Ovary (tissue), 10 donors: ENCODE measurements at places on chromosomes 12 and 14.

GRCh38 chr12:108856428-108857157, 790 bp downstream of the SSH1 start:
- peak; percentile 63 for DNase-seq

GRCh38 chr12:120048263-120048662, 59.2 kb downstream of the BICDL1 start:
- DNase-seq = no peak

- no peak for DNase-seq
These were observed 249.3 kb downstream of the FUT8 start for GRCh38 chr14:65661865-65662264.

- DNase-seq = peak; percentile 39
These were observed 23.6 kb downstream of the RASSF3 start for GRCh38 chr12:64633940-64634337.

DNA sequence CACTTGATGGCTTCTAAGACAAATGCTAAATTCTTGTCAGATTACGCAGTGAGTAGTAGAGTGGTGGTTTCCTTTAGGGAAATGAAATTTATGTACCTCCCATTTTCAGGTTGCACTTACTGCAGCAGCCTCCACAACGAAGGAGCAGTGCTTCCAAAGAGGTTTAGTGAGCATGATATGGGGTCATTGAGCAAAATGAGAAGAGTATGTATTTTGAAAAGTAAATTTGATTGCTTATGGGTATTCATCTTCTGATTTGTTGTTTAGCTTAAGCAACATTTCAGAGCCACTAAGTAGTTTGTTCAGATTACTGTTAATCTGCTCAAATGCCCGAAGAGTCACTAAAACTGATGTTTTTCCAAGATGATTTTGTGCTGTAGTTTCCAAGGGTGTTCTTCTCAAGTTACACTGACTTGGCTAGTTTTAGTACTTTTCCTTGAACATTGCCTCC, 493.6 kb downstream of the PCNX1 start:
- DNase-seq = no peak

DNA sequence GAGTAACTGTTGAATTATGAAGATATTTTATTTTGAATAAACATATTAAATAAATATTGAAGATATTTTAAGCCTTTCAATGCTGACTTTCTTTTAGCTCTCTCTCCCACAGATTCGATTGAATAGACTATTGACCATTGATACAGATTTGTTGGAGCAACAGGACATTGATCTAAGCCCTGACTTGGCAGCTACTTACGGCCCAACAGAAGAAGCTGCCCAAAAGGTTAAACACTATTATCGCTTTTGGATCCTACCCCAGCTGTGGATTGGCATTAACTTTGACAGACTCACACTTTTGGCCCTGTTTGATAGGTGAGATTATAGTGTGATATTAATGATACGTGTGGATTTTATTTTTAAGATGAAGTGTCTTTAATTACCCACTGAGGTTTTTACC, 105.6 kb downstream of the PCNX1 start:
- no peak for DNase-seq

GRCh38 chr12:45178771-45179170, 37.1 kb upstream of the ANO6 start:
- DNase-seq = no peak

GRCh38 chr12:124558313-124558712, 9.1 kb downstream of the NCOR2 start:
- DNase-seq = no peak

DNA sequence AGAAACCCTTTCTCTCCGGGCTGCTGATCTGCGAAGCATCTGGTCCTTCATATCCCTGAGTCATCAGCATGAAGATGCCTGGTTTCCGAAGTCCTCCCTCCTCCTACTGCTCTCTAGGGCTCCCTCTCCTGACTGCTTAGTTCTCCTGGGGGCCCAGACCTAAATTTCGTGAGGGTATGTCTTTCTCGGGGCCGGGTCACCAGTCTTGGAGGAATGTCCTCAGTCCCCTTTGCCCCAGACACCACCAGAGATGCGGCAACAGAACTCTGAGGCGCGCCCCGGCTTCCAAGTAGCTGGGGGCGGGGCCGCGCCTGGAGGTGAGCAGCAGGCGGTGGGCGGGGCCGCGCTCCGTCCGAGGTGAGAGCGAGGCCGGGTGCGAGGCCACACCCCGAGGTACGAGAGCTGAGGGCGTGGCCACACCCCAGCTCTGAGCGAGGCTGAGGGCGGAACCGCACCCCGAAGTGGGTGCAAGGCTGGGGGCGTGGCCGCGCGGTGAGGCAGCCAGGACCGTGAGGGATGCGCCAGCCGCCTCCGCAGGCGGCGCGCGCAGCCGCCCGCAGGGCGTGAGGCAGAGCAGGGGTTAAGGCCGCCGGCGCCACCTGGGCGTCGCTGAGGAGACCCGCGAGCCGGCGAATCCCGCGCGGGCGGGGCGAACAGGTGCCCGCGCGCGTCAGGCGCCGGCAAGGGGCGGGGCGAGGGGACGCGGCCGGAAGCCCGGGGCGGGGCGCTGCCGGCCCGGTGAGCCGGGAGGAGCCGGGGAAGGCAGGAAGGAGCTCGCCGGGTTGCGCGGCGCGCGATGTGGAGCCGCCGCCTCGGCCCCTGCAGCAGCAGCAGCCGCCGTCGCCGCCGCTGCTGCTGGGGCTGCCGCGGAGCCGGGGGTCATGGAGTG, at the start of gene BICDL1:
Gene BICDL1, plus strand, starts transcription at position 765 of the 889 bp plus-strand sequence. CDS start 633 bp downstream, outside the sequence.
- DNase-seq = peak; percentile 60

- peak; percentile 38 for DNase-seq
These were observed 33.8 kb downstream of the FBRSL1 start for GRCh38 chr12:132523576-132524331.

GRCh38 chr14:49882826-49883694, 9.8 kb upstream of the ARF6 start:
- no peak for DNase-seq

DNA sequence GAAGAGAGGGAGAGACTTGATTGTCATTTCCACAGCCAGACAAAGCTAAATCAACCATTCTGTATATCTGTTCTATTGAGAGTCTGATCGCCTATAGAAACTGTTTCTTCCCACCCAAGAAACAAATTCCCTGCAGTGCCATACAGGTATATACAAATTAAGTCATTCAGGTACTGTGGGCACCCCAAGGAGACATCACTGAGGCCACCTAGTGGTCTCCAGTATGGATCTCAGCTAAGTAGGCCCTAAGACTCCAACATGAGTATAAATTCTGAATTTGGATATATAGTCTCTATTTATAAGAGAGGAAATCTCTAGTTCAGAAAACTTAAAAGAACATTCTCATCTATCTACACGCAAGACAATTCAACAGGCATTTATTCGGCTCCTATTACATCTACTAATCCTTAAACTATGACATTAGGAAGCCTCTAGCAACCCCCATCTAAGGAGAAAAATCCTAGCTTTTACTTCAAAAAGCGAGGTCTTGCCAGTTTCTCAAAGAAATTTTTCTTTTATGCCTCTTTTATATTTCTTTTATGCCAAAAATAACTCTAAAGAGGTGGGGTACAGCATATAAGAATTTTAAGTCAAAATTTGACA, 62.6 kb downstream of the DCAF5 start:
- DNase-seq = no peak

DNA sequence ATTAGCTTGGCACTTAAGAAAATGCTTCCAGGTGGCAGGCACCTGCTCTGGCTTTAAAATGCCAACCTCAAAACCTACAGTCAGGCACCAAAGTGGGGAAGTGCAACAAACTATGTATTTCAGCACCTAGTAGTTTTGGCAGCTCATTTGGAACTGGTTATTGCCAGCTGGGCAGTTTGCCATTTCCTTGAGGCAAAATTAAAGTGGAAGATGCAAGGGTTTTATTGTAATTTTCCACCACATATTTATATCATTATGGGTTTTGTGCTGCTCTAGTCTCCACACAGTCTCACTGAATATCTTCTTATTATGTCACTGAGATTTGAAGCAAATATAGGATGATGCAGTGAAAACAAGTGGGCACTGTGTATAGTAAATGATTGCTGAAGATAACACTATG, 117.0 kb downstream of the PRKD1 start:
- no peak for DNase-seq

DNA sequence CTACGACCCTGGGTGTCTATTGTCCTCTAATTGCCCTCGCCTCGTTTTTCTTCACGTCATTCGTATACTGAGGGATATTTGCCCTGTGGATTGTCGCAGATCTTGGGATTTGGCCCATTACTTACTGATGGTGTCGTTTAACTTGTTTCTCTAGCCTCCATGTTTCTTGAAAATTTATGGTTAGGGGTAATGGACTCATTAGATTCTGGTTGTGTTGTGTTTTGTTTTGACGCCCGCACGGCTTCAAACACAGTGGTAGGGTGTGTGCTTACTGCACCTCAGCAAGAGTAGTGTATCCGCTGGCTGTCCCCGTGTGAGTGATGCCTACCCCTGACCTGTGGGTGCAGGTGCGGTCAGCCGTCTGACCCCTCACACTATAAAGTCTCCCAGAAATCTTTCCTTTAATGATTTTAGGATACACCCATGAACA, 874 bp upstream of the RNU6-8 start:
- DNase-seq = peak; percentile 37

GRCh38 chr14:21102521-21103410, 1.9 kb downstream of the TMEM253 start:
- no peak for DNase-seq

GRCh38 chr14:68665792-68666204, 127.1 kb downstream of the ZFP36L1 start:
- no peak for DNase-seq

- DNase-seq = no peak
These were observed 12.9 kb downstream of the BMP4 start for GRCh38 chr14:53943751-53944083.

DNA sequence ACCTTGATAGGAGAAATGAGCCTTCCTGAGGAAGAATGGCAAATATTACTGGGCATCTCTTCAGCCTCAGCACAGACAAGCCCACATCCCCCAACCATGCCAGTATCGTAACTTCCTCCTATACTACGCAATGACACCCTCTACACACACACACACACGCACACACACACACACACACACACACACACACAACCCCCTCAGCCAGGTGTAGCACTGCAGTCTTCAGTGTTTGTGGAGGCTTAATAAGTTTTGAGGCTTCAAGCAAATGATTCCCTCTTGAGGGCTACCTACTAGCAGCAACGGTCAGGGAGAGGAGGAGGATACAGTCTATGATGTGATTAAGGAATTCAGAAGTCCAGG, 1.6 kb downstream of the DGKA start:
- no peak for DNase-seq

- no peak for DNase-seq
These were observed at the start of gene KCNA1 for GRCh38 chr12:4909734-4910501. TSS of gene KCNA1 (plus strand) at chr12:4909905. CDS start at chr12:4911379, 1,474 bp downstream.

DNA sequence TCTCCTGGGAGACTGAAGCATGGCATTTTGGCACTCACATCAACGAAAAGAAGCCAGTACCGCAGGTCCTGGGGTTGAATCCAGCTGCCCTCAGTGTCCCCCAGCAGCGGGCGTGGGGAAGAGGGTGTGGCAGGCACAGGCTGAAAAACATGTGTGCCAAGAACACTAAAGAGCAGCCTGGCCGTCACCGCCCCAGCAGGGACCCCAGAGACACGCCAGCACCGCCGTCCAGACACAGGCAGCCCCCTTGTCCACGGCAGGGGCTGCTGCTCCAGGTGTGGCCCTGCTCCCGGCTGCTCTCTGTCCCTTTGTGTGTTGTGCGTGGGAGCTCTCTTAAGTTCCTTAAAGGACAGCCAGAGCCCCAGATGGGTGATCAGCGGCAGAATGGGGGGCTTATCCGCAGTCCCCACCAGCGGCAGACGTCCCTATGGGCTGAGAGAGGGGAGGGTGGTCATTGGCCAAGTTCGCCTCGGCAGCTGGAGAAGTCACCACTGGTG, 556 bp downstream of the PHETA1 start:
- DNase-seq = peak; percentile 52

DNA sequence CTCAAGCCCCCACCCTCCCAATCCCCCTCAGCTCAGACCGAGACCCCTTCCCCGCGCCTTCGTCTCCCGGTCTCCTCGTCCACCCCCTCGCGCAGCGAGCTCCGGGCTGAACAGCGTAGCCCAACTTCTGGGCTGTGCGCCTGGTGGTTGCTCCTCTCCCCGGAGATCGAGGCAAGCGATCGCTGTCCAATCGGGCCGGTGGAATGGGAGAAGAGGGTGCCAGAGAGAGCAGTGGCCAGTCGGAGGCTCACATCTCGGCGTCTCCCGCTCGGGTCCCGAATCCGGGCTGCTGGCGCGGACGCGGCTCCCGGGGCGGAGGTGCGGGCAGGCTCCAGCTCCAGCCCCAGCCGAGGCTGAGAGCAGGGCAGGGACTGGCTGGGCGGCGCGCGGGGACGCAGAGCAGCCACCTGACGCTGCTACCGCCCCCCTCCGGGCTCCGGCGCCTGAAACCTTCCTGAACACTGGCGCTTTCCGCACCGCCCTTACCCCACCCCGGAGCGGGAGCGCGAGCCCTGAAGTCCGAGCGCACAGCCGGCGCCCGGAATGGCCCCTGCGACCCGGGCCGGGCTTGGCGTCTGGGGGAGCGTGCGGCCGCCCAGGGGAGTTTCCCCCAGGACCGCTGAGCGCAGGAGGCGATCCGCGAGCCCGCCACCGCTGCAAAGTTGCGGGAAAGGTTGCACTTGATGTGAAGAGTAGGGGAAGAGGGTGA, 508 bp upstream of the KCNH5 start:
- no peak for DNase-seq

- DNase-seq = no peak
These were observed 25.0 kb downstream of the NTF3 start for GRCh38 chr12:5456906-5457305.

DNA sequence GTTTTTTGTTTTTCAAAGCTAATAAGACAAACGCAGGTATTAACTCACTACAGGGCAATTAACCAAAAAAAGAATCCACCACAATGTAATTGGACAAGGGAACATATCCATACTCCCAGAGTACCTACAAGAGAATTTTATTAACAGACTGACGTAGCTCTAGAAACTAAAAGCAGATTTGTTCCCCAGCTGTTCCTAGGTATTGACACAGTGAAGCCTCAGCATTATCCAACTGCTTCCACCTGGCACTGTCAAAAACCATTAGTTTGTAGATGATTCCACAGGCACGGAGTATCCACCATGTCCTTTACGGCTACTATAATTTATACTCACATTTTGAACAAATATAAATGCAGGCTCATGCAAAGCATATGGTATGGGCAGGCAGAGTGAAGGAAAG, 22.3 kb downstream of the PPM1H start:
- no peak for DNase-seq

DNA sequence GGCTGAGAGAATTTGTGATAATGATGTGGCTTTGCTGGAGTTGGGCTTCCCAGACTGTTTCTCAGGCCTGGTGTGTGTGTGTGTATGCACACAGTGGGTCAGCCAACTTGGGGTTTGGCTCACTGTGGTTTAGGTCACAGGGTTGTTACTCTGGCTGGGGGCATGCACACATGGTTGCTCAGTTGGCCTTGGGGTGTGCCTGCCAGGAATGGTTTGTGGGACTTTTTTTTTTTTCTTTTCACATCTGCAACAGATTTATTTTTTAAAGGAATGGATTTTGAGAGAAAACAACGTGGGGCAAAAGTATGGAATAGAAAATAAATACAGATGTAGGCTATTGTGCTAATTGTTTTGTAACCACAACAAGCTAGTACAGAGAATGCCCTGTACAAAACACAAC, 25.0 kb upstream of the GTF2A1 start:
- no peak for DNase-seq

GRCh38 chr12:23895792-23896218, 53.7 kb downstream of the SOX5 start:
- DNase-seq = no peak

- no peak for DNase-seq
These were observed 17.8 kb downstream of the ZBTB42 start for GRCh38 chr14:104818714-104819161.

GRCh38 chr14:26330982-26331381, 266.9 kb downstream of the NOVA1 start:
- DNase-seq = no peak
